ENCODE measurements at places on chromosomes 5 and 9.

DNA sequence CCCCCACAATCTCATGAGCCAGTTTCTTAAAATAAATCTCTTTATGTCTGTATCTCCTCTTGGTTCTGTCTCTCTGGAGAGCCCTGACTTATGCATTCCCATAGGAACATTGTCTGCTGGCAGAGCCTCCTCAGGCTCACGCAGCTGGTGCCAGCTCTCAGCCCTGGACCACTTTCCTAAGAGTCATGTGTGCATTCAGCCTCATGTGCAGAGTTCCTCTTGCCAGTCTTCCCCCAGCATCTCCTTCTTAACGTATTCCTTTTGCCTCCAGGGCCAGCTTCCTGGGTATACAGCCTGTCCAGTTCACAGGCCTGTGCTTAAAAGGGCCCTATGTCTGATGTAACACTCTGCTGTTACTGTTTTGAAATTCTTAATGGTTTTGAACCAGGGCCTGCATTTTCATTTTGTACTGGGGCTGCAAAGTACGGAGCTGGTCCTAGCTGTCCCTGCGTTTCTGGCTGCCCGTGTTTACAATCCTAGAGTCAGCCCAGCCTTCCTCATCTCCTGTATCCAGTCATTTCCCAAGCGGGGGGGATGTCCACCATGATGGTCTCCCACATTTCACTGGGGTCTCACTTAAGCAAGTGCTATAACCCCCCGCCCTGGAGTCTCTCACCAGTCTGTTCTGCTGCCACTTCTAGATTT, 18.1 kb downstream of the ANKRD33B start:
- no peak for DNase-seq

GRCh38 chr9:68793605-68794343, 88.7 kb downstream of the PIP5K1B start:
- DNase-seq: no peak

GRCh38 chr5:38816083-38817030, 29.5 kb upstream of the OSMR start:
- no peak for DNase-seq

DNA sequence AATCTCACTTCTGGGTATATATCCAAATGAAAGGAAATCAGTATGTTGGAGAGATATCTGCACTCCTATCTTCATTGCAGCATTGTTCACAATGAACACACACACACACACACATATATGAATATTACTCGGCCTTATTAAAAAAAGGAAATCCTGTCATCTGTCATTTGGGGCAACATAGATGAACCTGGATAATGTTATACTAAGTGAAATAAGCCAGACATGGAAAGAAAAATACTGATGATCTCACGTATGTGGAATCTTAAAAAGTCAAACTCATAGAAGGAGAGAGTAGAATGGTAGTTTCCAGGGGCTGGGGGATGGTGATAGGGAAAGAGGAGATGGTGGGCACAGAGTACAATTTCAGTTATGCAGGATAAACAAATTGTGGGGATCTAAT, 100.3 kb downstream of the EMB start:
- DNase-seq: no peak

DNA sequence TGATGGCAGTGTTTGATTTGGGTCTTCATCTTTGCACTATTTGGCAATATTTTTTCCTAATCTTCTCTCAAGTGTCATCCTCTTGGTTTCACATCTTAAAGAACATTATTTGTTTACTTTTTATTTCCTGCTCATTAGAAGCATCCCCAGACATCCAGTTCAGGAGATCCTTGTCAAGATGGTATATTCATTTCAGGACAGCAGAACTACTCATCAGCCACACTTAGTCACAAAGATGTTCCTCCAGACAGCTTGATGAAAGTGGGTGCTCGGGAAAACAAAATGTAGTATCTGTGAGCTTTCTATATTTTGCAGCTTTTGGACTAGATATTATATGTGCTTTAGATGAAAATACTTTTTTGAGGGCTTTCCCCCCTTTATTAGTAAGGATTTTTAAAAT, 72.1 kb upstream of the SREK1 start:
- DNase-seq: no peak

GRCh38 chr5:96339862-96340261, 93.2 kb downstream of the PCSK1 start:
- DNase-seq: no peak

DNA sequence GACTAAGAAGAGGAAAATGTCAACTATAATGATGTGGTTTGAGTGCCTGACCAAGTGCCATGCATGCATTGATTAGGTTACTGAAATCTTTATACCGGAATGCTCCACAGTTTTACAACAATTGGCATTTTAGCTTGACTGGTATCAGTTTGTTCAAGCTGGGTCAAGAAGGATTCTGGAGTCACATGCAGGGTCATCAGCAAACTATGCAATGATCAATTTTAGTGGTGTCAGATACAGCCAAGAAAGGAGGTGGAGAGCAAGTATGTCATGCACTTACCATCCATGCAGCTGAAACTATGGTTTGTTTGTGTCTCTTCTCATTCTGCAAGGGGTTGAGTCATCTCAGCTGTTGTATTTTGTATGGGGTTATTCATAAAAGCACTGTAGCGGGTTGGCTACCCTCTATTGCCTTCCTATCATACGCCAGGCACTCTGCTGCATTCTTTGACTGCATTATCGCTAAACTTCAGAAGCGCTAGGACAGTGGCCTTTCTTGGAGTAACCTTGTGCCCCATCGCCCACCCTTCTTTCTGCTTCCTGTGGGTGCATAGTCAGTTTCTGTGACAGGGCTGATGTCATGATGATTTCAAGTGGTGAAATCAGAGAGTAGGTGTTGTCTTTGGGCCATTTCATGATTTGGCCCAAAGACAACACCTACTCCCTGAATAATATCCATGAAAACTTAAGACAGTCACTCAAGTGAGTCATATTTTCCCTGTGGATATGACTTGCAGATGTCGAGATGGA, 145.4 kb downstream of the MTX3 start:
- peak; percentile 7 for DNase-seq

DNA sequence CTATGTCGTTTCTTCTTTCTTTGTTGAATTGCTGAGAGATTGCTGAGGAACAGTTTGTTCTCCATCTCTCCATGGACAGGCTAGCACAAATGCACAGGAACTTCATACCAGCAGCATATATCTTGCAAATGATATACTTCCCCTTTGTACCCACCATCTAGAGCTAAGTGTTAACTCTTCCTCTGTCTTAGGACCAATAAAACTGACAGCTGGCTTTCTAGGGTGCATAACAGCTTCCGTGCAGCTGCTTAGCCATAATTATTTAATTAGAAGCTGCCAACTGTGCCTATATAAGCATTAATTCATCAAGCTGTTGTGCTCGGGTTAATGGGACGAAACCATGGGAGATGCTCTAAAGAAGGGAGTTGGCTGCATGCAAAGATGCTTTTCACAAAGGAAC, 38.7 kb downstream of the KCTD16 start:
- no peak for DNase-seq

GRCh38 chr9:136694163-136694871, 7.1 kb upstream of the AGPAT2 start:
- DNase-seq: peak; percentile 43

DNA sequence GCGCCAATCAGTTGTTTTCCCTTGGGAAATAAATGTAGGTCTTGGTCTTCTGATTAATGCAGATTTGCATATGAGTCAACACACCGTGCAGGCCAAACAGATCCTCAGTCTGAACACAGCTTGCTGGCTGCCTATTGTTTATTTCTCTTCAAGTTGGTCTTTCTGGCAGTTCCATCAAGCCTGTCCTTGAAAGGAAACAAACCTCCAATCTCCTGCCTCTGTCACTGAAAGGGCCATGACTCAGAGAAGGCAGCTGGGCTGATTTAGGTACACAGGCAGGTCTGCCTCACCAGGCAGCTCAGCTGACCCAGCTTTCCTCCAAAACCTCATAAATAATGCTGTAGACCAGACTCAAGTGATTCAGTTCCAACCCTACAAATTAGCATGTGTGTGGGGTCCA, 175.9 kb downstream of the MAN2A1 start:
- peak; percentile 95 for DNase-seq

DNA sequence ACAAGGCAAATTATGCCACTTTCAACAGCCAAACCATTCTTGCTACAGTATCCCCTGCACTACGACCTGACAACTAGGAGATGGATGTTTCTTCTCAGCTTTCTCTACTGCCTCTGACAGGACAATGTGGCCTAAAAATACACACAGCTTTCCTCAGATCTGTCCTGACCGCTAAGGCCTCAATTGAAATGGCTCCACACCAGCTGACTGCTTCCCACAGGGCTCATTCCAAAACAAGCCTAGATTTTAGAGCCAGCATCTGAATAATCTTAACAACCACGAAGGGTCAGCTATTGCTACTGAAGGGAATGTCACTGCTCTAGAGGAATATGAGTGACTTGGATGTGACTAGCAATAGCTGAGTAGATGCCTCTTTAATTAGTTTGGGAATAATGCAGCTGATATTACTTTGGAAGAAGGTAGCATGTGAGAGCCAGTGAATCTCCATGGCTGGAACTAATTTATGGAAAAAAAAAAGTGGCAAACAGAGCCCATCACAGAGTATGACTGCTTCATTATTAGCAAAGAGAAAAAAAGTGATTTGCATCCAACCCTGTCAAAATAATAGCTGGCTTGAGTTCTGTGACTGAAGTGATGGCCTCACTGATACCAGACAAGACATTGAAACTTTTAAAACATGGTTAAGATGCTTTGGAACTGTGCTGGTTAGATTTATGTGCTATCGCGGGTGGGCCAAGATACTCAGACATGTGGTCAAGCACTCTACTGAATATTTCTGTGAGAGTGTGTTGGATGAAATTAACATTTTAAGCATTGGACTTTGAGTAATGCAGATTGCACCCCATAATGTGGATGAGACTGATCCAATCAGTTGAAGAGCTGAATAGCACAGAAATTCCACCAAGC, 450.2 kb downstream of the NR2F1-AS1 start:
- peak; percentile 27 for DNase-seq

- peak; percentile 16 for DNase-seq
These were observed 369.5 kb downstream of the TMEM167A start for GRCh38 chr5:82707741-82708140.

DNA sequence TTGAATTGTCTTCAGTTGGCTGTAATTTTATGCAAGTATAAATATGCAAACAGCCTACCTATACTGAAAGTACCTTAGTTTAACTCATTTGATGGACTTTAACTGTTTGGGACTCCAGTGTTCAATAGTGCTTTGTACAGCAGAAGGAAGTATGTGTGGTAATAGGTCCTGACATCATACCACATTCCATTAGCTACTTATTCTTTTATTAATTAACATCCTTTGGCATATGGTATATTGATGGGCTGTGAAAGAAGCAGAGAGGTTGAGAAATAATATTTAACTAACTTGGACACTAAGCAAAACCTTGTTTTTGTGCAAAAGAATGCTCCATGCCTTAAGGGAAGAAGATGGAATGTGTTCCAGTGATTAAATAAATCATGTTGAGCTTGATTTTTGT, 97.6 kb upstream of the SEMA6A start:
- DNase-seq: no peak

GRCh38 chr9:124010665-124011321, 775 bp upstream of the LHX2 start:
- DNase-seq: no peak

- peak; percentile 62 for DNase-seq
These were observed 42.6 kb downstream of the HACD4 start for GRCh38 chr9:20988671-20989315.
